WTC11 (cell line): ENCODE measurements at places on chromosomes 13 and 19. TPM values are rescaled to one million over a fixed set of nuclear protein-coding genes. Genes with fewer than 3 reads are reported as not detected.

- DNase-seq: no peak
Measured at GRCh38 chr13:21121616-21122015, 54.7 kb downstream of the SKA3 start.

The CCDC70 gene
- total RNA-seq: not detected in 3 replicates

DNA sequence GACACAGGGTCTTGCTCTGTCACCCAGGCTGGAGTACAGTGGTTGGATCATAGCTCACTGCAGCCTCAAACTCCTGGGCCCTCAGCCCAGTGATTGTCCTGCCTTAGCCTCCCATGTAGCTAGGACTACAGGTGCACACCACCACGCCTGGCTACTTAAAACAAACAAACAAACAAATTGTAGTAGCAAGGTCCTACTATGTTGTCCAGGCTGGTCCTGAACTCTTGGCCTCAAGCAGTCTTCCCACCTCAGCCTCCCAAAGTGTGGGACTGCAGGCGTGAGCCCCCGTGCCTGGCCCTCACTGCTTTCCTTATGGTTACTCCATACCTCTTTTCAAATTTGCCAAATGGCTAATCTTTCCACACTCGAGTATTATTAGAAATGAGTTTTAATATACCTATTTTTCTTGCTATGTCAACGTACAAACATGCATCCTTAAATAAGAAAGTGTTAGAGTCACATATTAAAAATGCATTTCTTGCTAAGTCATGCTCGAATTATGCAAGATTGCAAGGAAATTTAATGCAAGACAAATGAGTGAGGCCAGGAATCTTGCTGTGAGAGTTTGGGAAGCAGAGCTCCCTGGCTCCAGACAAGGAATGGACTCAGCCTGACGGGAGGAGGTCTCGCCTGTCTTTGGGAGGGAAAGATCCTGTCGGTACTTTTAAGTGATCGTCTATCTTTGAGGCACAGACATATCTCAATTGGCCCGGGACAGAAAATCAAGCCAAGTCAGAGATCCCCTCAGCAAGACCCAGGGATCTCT, 39.4 kb downstream of the RFX2 start:
- DNase-seq: no peak

The BIVM gene
- 8.9 to 10.4 TPM (median 10.2 TPM) in 3 replicates for total RNA-seq

The PLK5 gene
- 0.60 to 1.4 TPM (median 0.62 TPM) in 3 replicates for total RNA-seq

DNA sequence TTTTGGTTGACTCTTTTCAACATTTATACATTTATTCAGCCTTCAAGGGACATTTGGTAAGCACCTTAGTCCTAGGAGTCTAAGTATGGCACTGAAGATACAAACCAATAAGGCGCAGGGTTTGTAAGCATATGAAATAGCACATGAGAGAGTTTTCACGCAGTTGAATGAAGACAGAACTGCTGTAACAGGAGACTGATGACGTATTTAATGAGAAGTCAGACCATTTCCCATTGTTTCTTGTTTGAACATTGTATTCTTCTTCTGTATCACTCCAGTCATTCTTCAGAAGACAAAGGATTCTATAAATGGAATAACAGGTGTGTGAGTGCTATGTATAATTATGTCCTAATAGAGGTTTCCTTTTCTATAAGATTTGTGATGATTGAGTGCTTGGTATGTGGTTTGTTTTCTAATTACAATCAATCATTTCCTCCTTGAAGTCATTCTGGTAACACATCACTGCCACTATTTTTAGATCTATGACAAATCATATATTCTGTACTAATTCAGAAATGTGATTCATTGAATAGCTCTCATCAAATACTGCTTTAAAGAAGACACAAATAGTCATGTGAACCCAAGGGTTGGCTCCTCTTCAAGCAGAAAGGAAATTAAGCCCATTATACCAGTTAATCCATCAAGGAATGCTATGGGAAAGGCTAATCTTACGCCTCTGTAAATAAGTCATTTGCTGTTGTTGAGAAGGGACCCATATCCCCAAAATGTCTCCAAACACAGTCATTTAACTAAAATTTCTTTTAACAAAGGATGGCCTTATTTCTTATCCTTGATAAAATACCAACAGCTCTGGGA, 222.8 kb upstream of the NBEA start:
- DNase-seq: no peak

DNA sequence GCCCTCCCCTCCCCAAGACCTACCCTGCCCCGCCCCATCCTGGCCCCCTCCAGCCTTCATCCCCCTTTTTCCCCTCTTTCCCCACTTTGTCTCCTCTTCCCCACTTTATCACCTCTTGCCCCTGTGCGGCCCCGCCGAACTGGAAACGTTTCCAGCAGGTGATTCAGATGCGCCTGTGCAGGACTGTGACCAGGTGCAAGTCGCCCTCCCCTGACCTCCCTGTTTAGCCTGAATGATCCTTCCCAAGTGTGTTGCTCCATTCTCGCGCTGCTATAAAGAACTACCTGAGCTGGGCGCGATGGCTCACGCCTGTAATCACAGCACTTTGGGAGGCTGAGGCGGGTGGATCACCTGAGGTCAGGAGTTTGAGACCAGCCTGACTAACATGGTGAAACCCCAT, 25.9 kb downstream of the ZNF791 start:
- DNase-seq: no peak

The FFAR1 gene
- total RNA-seq: 0.07 TPM in 1 of 3 replicates, not detected in the others

- DNase-seq: no peak
Measured at GRCh38 chr19:51740356-51740755, 11.3 kb downstream of the FPR1 start.

- DNase-seq: no peak
Measured at GRCh38 chr13:40540328-40541044, 126.0 kb downstream of the FOXO1 start.

DNA sequence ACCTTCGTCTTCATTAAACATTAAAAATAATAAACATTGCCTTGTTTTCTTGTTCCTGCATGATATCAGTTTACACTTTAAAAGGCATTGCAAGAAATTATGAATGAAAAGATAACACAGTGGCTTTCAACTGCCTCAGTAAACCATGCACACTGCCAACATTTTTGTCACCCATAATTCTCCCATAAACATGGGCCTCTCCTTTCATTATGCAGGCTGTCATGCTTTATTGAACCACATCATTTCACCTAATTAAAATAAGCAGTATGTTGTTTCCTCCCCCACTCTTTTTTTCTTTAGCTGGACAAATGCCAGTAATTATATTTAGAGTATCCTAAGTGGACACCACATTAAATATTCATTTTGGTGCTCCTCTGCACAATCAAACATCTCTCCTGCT, 1566.5 kb upstream of the SLC10A2 start:
- no peak for DNase-seq

DNA sequence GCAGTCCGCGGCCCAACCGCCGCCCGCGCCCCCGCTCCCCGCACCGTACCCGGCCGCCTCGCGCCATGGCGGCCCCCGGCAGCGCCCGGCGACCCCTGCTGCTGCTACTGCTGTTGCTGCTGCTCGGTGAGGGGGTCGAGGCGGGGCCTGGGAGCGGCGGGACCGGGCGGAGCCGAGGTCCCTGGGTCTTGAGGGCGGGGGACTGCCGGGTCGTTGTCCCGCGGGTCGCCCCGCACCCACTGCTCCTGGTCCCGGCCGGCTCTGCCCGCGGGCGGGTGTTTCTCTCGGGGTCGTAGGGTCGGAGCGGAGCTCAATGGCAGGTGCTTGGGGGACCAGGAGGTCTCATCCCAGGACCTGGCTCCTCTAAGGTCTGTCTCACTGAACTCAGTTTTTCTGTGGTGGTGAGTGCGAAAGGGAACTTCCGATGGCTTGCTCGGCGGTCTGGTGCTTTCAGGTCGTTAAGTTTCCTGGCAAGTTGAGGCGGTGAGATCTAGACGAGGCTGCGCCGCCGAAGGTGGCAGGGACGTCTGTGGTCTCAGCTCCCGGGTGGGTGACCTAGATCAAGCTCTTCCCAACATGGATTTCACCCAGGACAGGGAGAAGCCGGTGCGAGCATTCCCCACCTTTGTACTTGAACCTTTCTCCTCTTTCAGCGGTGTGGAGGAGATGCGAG, 467 bp downstream of the LAMP1 start:
- no peak for DNase-seq

DNA sequence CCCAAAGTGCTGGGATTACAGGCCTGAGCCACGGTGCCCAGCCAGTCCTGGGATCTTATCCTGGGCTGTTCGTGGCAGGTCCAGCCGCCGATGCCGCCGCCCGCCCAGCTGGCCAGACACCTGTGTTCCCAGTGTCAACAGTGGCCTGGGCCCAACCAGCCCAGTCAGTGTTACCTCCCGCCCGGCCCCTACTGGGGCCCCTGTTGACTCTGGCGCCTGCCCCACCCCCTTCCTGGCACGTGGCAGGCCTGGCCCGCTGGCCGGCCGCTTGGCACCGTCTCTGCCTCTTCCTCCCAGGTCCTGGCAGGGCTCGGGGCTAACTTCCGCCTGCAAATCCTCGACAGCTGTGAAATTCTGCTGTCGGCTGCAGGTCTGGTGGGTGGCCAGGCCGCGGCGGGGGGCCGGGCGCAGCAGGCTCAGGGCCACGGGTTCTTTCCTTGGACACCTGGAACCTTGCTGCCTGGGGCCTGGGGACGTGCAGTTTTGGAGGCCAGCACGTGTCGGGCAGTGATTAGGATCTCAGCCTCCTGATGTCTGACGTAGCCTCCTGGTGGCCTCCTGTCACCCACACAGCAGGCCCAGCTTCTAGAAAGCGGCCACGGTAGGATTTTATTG, 9.1 kb downstream of the ARID3A start:
- DNase-seq: no peak

DNA sequence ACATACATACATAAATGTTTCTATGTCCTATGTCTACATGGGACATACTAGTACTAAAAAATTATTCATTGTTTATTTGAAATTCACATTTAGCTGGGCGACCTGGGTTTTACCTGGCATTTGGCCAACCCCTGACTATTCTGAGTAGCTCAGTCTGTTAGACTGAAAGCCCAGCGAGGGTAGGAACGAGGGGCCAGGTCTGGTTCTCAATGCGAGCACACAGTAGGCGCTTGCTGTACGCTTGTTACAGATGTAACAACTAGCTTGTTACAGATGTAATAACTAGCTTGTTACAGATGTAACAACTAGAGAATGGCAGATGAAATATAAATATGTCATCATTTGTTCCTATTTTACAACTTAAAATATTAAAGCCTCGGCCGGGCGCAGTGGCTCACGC, 920 bp upstream of the ANO8 start:
- DNase-seq: no peak
